Sigmoid colon (tissue), 7 donors: ENCODE measurements at places on chromosomes 5 and 9. TPM values are rescaled to one million over a fixed set of nuclear protein-coding genes. Genes with fewer than 3 reads are reported as not detected.

GRCh38 chr5:79791843-79792242 lies 102.2 kb downstream of the CMYA5 start:
- DNase-seq: no peak
- no peaks in the 10 kb centered on the region for H3K4me1 ChIP-seq
- no peaks in the 10 kb centered on the region for H3K36me3 ChIP-seq
- no peak overlapping the region for H3K4me3 ChIP-seq
- no peak overlapping the region for H3K27ac ChIP-seq
- no peaks in the 10 kb centered on the region for H3K27me3 ChIP-seq

DNA sequence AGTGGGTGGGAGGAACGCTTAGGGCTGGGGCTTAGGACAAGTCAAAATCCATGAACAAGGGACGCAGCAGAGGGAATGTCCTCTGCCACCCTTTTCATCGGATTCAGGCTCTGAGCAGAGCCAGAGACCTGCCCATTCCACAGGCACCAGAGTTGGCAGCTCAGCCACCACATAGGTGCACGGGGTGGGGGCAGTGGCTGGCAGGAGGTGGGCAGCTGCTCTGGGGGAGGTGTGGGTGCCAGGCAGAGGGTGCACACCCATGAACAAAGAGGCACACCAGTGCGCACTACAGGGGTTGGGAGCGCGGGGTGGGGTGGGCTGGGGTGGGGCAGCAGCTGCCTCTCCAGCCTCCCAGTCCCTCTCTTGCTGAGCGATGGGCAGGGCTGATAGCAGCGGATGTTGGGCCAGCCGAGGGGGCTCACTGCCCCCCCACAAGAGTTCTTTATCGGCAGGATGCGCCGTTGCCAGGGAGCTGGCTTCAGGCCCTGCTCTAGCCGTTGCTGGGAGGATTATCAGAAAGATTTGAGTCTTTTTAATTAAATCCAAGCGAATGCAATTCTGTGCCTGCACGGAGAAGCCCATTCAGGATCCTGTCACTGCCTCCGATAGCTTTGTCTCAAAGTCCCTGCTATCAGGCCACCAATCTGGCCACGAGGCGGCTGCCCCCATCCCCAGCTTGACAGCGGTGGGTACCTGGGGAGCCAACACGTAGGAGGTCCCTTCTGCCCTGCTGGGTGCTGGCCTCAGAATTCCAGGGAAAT lies 64.3 kb upstream of the LMX1B start:
- no peak for DNase-seq
- H3K27me3 ChIP-seq: no peaks in the 10 kb centered on the region
- H3K36me3 ChIP-seq: no peaks in the 10 kb centered on the region
- H3K4me3 ChIP-seq: no peak overlapping the region
- no peaks in the 10 kb centered on the region for H3K4me1 ChIP-seq

DNA sequence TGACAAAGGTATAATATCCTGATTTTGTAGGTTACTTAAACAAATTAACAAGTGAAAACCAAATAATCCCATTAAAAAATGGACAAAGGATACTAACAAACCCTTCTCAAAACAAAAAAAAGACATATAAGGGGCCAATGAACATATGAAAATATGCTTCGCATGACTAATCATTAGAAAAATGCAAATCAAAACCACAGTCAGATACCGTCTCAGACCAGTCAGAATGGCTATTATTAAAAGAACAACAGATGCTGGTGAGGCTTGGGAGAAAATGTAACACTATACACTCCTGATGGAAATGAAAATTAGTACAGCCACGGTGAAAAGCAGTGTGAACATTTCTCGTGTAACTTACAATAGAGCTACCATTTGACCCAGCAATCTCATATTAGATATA lies 1542.2 kb upstream of the CDH9 start:
- no peak overlapping the region for H3K27ac ChIP-seq
- H3K4me3 ChIP-seq: no peak overlapping the region
- no peaks in the 10 kb centered on the region for H3K27me3 ChIP-seq
- H3K36me3 ChIP-seq: no peaks in the 10 kb centered on the region
- H3K4me1 ChIP-seq: no peaks in the 10 kb centered on the region

Gene CEL
- not detected for total RNA-seq

DNA sequence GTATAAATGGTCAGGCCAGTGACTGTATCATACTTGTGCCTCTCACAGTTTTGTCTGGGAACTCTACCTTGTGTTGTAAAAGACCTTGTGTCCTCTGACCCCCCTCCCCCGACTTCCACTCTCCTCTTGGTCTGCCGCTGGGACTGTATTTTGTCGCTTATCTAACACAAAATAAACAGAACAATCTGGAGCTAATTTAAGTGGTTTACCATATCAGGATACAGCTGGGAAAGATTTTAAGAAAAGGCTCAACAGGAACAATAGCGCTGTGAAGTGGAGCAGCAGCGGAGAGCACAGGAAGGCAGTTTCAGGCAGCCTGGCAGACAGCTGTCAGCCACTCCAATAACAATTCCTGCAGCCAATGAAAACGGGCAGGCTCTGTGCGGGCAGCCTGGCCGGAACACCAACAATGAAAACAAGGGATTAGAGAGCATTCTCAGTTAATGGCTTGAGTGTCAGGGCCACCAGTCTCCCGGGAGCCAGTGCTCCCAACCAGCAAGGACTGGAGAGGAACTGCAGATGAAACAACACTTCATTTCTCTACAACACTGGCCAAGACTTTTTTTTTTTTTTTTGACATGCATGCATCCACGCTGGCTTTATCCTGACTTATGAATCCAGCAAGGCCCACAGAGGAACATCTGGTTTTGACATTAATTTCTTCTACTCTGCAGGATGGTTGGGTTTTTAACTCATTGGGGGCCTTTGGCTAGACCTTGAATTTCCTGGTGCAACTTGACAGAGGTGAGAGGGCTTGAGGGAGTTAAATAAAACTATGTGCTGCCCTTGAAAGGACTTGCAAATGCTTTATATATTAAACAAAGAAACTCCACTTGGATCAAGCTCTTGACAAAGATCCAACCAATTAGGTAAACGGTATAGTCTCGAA lies 76.7 kb downstream of the ARSB start:
- H3K27me3 ChIP-seq: no peaks in the 10 kb centered on the region
- H3K4me1 ChIP-seq: peaks cover 36% of the 10 kb centered on the region
- H3K27ac ChIP-seq: peak overlapping the region; percentile 80
- DNase-seq: no peak
- H3K36me3 ChIP-seq: no peaks in the 10 kb centered on the region
- H3K4me3 ChIP-seq: peak overlapping the region; percentile 14

Gene IFNA21
- not detected for total RNA-seq

Gene PCDHA4
- total RNA-seq: 1.2 TPM

GRCh38 chr9:110179734-110180133 lies 28.2 kb downstream of the C9orf152 start:
- no peak overlapping the region for H3K27ac ChIP-seq
- H3K27me3 ChIP-seq: no peaks in the 10 kb centered on the region
- H3K4me3 ChIP-seq: no peak overlapping the region
- no peaks in the 10 kb centered on the region for H3K36me3 ChIP-seq
- no peak for DNase-seq
- peaks cover 7% of the 10 kb centered on the region for H3K4me1 ChIP-seq

DNA sequence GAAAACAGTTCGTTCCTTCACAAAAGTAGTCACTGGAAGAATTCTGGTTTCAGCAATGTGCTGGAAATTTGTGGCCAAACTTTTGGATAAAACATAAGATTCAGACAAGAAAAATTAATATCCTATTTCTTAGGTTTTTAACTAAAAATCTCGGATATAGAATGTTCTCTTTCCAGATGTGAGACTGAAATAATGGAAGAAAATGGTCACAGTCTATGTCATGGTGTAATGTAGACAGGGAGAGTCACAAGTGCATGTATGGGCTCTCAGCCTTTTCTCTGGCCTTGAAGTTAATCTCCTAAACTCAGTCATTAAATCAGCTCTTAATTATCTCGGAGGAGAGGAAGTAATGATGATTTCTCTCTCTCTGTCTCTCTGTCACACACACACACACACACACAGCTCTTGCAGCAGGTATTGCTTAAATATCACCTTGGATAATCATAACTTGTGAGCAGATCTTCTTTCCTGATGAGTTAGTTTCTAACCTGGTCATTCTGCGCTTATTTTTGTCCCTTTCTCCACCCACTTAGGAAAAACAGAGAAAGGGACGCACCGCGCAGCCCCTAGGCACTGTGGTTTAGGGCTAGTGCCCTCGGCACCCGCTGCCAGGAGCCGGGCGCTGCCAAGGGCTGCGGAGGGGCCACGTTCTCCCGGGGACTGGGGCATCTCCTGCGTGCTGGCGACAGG lies 672 bp upstream of the ITGA2 start:
- H3K27ac ChIP-seq: peak overlapping the region; percentile 76
- peaks cover 7% of the 10 kb centered on the region for H3K27me3 ChIP-seq
- no peaks in the 10 kb centered on the region for H3K36me3 ChIP-seq
- H3K4me1 ChIP-seq: peaks cover 6% of the 10 kb centered on the region
- H3K4me3 ChIP-seq: peak overlapping the region; percentile 63

DNA sequence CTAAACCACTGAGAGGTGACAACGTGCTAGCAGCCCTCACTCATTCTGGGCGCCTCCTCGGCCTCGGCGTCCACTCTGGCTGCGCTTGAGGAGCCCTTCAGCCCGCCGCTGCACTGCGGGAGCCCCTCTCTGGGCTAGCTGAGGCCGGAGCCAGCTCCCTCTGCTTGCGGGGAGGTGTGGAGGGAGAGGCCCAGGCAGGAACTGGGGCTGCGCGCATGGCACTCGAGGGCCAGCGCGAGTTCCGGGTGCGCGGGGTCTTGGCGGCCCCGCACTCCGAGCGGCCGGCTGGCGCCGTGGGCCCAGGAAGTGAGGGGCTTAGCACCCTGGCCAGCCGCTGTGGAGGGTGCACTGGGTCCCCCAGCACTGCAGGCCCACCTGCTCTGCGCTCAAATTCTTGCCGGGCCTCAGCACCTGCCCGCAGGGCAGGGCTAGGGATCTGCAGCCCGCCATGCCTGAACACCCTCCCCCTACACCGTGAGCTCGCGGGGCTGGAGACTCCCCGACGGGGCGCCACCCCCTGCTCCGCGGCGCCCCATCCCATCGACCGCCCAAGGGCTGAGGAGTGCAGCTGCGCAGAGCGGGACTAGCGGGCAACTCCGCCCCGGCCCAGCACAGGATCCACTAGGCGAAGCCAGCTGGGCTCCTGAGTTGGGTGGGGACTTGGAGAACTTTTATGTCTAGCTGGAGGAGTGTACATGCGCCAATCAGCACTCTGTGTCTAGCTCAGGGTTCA lies 11.8 kb upstream of the UBE2D2 start:
- no peaks in the 10 kb centered on the region for H3K4me1 ChIP-seq
- H3K27ac ChIP-seq: no peak overlapping the region
- no peak for DNase-seq
- H3K4me3 ChIP-seq: no peak overlapping the region
- H3K27me3 ChIP-seq: no peaks in the 10 kb centered on the region

- H3K36me3 ChIP-seq: no peaks in the 10 kb centered on the region
- no peak overlapping the region for H3K4me3 ChIP-seq
- H3K27me3 ChIP-seq: no peaks in the 10 kb centered on the region
- no peak for DNase-seq
- no peak overlapping the region for H3K27ac ChIP-seq
These were observed 56.2 kb downstream of the GLRA1 start for GRCh38 chr5:151868451-151868850.

- no peak for DNase-seq
- H3K27ac ChIP-seq: no peak overlapping the region
- H3K4me1 ChIP-seq: peaks cover 57% of the 10 kb centered on the region
These were observed 353 bp upstream of the PAX5 start for GRCh38 chr9:37034305-37034937.

Gene FBXL17
- total RNA-seq: 16.6 TPM

Gene ERAP2
- total RNA-seq: 10.7 TPM

GRCh38 chr9:96149533-96150280 lies 152.3 kb downstream of the HSD17B3 start:
- no peaks in the 10 kb centered on the region for H3K36me3 ChIP-seq
- no peak overlapping the region for H3K27ac ChIP-seq
- no peaks in the 10 kb centered on the region for H3K27me3 ChIP-seq
- no peak overlapping the region for H3K4me3 ChIP-seq
- H3K4me1 ChIP-seq: peaks cover 15% of the 10 kb centered on the region

- H3K27ac ChIP-seq: no peak overlapping the region
- H3K4me3 ChIP-seq: no peak overlapping the region
- no peaks in the 10 kb centered on the region for H3K4me1 ChIP-seq
These were observed 19.0 kb downstream of the ADGRD2 start for GRCh38 chr9:124469011-124469832.

Gene DDX46
- total RNA-seq: 35.9 TPM

DNA sequence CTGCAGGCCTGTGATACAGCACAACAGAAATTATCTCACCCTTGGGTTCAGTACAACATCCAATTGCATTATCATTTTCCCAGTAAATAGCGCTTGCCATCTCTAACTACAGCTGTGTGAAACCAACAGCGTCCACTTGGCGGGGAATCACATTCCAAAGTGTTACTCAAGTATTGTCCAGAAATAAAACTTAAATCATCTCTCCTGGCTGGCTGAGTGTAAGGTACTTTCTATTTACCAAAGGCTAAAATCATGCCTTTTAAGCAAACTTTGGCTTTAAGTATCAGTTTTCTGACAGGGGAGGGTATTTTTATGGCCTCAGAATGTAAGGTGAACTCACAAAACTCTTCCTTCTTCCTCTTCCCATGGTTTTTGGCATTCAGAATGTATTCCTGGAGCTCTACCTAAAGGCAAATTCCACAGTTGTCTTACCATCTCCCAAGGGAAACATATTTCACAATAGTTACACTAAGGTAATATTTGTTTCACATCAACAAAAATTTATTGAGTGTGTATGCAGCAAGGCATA lies 205.6 kb upstream of the MPDZ start:
- peak overlapping the region; percentile 76 for H3K27ac ChIP-seq
- H3K36me3 ChIP-seq: no peaks in the 10 kb centered on the region
- H3K4me3 ChIP-seq: no peak overlapping the region
- H3K27me3 ChIP-seq: no peaks in the 10 kb centered on the region

- H3K36me3 ChIP-seq: no peaks in the 10 kb centered on the region
- H3K4me1 ChIP-seq: no peaks in the 10 kb centered on the region
- no peaks in the 10 kb centered on the region for H3K27me3 ChIP-seq
- no peak overlapping the region for H3K27ac ChIP-seq
- DNase-seq: no peak
These were observed 5.5 kb upstream of the NINJ1 start for GRCh38 chr9:93139365-93140182.

Gene SLC6A18
- not detected for total RNA-seq

DNA sequence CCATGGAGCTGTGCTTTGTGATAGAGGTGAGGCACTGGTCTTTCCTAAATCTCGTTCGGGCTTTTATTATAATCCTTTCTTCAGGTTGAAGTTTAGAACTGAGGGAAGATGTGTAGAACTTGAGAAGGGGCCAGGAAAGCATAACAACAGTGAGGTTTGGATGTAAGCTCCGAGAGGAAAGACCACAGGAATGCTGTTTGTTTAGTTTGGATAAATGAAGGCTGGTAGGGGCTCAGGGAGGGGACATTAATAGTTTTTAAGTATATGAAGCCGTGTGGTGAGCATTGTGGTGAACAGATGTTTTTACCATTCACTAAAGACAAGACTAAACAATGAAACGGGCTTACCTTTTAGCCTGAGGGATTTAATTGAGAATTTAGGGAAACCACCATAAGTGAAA lies 130.8 kb downstream of the ARHGAP26 start:
- no peaks in the 10 kb centered on the region for H3K27me3 ChIP-seq
- peaks cover 16% of the 10 kb centered on the region for H3K36me3 ChIP-seq
- H3K4me3 ChIP-seq: no peak overlapping the region
- H3K27ac ChIP-seq: no peak overlapping the region

- H3K27ac ChIP-seq: no peak overlapping the region
- no peaks in the 10 kb centered on the region for H3K36me3 ChIP-seq
- H3K4me3 ChIP-seq: no peak overlapping the region
- no peaks in the 10 kb centered on the region for H3K4me1 ChIP-seq
- H3K27me3 ChIP-seq: no peaks in the 10 kb centered on the region
These were observed 294.8 kb downstream of the ASTN2 start for GRCh38 chr9:117120061-117120460.
